ENCODE measurements at places on chromosomes 12 and 14.

DNA sequence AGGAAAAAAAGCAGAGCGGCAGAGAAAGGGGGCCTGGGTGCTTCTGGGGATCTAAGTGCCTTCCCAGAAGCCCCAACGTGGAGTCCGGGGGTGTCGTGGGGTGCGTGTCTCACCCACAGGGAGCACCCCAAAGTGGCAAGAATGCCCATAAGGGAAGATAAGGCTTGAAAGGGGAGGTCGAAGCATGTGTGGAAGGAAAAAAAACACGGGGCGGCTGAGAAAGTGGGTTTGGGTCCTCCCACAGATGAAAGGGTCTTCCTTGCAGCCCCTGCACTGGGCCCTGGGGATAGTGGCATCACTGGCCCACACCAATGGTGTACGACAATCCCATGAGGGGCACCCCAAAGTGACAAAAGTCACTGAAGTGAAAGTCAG is 275.5 kb downstream of the ALG10 start:
- H3K36me3 ChIP-seq, result peaks cover 4% of the 10 kb centered on the region
- no peak for DNase-seq
- no peak overlapping the region for H3K27ac ChIP-seq
- no peaks in the 10 kb centered on the region for H3K4me1 ChIP-seq
- no peaks in the 10 kb centered on the region for H3K27me3 ChIP-seq

DNA sequence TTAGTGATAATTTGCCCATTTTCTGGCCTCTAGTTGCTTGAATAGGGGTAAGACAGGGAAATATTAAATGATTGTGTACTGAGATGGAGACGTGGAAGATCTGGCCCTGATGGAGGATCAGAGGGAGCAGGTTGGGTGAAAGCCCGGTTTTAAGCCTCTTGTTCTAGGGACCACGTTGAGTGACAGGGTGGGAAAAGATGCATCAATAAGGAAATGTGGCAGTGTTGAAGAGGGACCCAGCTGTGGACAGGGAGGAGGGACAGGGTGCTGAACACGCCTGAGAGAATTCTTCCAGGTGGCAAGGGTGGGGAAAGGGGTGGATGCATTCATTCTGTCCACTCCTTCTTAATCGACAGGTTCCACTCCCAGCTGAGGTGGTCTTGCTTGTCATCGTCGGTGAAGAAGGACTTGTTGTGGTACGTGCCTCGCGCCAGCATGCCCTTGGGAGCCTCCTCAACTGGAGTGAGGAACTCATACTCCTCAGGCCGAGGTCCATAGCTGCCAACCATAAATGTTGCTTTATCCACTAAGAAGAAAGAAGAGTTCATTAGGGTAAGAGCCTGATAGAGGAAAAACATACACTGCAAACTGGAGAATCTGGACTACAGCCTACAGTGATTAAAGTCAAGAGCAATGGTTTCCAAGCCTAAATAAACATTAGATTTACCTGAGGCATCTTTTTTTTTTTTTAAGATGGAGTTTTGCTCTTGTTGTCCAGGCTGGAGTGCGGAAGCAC is 4.0 kb upstream of the ERP27 start:
- H3K27me3 ChIP-seq, result no peaks in the 10 kb centered on the region
- peaks cover 70% of the 10 kb centered on the region for H3K36me3 ChIP-seq
- H3K27ac ChIP-seq, result peak overlapping the region; percentile 4
- no peak overlapping the region for H3K4me3 ChIP-seq

DNA sequence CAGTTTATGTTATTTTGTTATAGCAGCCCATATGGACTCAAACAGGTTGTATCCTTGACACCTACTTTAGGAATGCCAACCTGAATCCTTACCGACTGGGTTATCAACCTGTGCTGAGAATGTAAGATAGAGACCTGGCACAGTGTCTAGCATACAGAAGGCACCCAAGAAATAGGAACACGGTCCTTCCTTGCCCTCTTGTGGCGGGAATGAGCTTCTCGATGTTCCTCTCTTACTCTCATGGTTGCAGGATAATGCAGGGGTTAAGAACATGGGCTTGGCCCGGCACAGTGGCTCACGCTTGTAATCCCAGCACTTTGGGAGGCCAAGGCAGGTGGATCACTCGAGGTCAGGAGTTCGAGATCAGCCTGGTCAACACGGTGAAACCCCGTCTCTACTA is 6.5 kb downstream of the C12orf43 start:
- peaks cover 21% of the 10 kb centered on the region for H3K4me1 ChIP-seq
- DNase-seq, result no peak
- H3K36me3 ChIP-seq, result peaks cover 31% of the 10 kb centered on the region
- no peak overlapping the region for H3K27ac ChIP-seq
- H3K27me3 ChIP-seq, result no peaks in the 10 kb centered on the region

- DNase-seq, result no peak
- no peaks in the 10 kb centered on the region for H3K27me3 ChIP-seq
- no peaks in the 10 kb centered on the region for H3K4me1 ChIP-seq
- H3K36me3 ChIP-seq, result no peaks in the 10 kb centered on the region
- H3K27ac ChIP-seq, result no peak overlapping the region
Observed at GRCh38 chr12:83365317-83365716, 678.6 kb downstream of the TMTC2 start.

DNA sequence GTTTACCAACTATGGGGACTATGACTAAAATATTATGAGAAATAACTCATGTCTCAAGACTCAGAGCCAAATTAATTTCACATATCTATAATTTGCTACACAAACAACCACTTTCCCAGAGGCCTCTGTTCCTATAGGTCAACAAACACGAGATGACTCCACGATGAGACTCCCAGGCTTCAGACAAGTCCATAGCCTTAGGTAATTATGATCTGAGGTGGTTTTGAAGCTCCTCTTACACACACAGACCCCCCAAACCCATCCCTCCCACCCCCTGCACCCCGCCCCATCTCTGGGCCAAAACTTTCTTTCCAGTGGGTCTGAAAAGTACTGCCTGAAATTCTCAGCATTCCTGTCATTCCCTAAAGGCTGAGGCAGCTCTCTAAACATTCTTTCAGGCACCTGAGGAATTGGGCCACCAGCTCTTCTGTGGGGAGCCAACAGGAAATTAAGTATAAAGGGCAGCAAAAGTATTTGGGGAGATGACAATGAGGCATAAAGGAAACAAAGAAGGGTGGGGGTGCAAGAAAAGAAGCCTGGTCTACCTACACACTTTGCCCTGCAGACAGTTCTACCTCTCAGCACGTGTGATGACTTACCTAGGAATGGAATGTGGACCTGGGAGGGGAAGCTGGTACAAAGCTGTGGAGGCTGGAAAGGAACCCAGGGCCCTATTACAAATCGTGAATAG is 143.6 kb downstream of the PAWR start:
- no peak for DNase-seq
- no peak overlapping the region for H3K27ac ChIP-seq
- H3K4me1 ChIP-seq, result no peaks in the 10 kb centered on the region
- no peaks in the 10 kb centered on the region for H3K36me3 ChIP-seq

GRCh38 chr14:69475194-69475818 is 9.2 kb upstream of the PLEKHD1 start:
- H3K27ac ChIP-seq, result no peak overlapping the region
- H3K4me1 ChIP-seq, result peaks cover 6% of the 10 kb centered on the region
- no peak for DNase-seq
- H3K27me3 ChIP-seq, result peaks cover 10% of the 10 kb centered on the region
- H3K4me3 ChIP-seq, result no peak overlapping the region

DNA sequence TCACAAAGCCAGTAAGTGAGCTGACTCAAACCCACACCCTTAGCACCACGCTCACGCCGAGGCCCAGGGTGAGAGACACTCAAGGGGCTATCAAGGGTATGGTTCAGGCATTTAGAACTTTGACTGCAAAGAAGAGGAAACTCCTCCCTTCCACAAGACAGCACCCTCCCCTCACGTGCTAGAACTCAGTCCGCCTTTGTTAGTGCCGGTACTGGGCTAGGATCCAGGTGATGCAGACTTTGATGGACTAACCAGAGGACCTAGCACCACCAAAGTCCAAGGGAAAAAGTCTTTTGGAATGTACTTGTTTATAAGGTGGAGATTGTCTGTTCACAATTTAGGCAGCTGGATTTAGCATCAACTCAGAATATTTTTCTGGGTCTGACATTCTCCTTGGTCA is 33.7 kb downstream of the VWF start:
- H3K4me3 ChIP-seq, result no peak overlapping the region
- H3K27ac ChIP-seq, result no peak overlapping the region
- H3K4me1 ChIP-seq, result no peaks in the 10 kb centered on the region
- H3K36me3 ChIP-seq, result no peaks in the 10 kb centered on the region

DNA sequence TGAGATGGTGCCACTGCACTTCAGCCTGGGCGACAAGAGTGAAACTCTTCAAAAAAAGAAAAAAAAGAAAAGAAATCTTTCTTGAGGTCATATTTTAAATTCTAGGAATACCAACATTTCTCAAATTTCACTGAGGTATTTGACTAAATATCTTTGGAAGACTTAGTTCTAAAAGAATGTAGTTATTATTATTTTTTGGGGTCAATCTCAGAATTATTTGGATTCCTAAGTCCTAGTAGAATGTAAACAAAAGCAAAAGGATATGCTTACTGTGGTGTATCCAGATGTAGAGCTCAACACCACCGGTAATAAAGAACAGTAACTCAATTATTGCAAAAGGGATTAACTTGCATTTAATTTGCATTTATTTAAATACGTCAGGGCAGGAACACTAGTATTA is 25.0 kb downstream of the PRICKLE1 start:
- no peaks in the 10 kb centered on the region for H3K4me1 ChIP-seq
- H3K27me3 ChIP-seq, result peaks cover 1% of the 10 kb centered on the region
- DNase-seq, result no peak
- no peaks in the 10 kb centered on the region for H3K36me3 ChIP-seq
- no peak overlapping the region for H3K27ac ChIP-seq
- no peak overlapping the region for H3K4me3 ChIP-seq

DNA sequence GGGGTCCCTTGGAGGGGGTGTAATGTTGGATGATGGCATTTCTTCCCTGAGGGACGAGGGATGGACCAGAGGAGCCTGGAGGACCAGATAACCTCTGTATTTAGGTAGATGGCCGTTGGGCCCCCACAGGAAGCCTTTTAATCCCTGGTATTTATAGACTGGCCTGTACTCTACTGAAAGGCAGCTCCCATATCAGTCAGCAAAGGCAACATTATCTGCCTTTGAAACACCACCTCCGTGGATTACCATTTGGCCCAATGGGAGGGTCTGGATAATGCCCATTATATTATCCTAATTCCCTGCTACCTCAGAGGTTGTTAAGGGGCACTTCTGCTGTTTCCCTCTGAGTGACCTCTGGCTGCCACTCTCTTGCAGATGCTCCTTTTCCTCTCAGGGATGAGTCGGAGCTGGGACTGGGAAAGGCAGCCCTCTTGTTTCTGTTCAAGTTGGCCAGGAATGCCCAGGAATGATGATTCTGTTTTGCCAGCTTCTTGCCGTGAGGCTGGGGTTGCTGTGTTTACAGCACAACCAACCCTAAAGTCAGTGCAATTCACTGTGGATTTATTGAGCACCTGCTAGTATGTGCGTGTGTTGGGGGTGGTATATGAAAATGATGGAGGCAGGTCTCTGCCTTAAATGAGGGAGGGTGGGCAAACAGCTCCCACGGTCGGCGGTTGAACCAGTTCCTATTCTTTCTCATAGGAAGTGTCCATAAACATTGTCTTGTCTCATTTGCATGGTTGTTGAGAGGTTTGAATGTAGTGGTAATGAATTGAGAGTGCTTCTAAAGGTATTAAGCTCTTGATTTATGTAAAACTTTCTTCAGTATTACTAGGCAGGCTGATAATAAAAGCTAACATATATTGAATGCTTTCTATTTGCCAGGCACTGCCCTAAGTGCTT is 18.1 kb downstream of the SUSD6 start:
- H3K27ac ChIP-seq, result peak overlapping the region; percentile 75
- no peak for DNase-seq
- peaks cover 31% of the 10 kb centered on the region for H3K36me3 ChIP-seq
- peak overlapping the region; percentile 51 for H3K4me3 ChIP-seq
- peaks cover 94% of the 10 kb centered on the region for H3K4me1 ChIP-seq

DNA sequence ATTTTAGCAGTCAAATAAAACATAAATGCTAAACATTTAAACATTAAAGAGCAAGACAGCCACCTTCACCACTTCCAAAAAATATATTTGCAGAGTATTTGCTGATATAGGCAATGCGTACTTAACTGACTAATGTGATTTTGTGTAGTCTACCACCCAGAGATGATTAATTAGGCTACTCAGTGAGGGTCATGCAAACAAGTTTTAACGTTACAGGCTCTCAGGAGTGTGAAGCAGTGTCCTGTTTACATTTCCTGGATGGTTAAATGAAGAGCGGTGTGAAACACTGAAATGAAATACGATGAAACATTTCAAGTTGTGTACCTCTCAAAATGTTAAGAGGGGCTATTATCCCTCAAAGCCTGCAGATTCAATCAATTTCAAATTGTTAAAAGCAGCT is 165.8 kb upstream of the LRIG3 start:
- no peaks in the 10 kb centered on the region for H3K27me3 ChIP-seq
- no peak overlapping the region for H3K4me3 ChIP-seq
- H3K36me3 ChIP-seq, result no peaks in the 10 kb centered on the region
- no peaks in the 10 kb centered on the region for H3K4me1 ChIP-seq
- H3K27ac ChIP-seq, result no peak overlapping the region
- DNase-seq, result no peak

DNA sequence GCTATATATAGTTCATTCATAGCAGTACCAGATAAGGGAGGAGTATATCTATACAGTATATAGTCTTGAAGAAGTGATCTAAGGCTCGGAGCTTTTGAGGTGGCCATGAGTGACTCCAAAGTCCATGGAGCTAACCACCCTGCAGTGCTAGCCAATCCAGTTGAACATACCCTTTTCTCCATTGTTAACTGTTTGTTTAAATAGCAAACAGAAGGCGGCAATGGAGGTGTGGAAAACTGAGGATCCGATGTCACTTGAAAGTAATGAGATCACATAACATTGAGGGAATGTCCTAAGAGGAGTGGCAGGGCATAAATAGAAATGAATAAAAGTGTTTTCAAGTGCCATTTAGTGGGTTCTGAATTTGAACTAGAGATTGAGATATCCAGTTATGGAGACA is 12.4 kb upstream of the SNAPC1 start:
- H3K27me3 ChIP-seq, result no peaks in the 10 kb centered on the region
- DNase-seq, result no peak
- H3K36me3 ChIP-seq, result peaks cover 58% of the 10 kb centered on the region
- peak overlapping the region; percentile 94 for H3K27ac ChIP-seq
- H3K4me3 ChIP-seq, result peak overlapping the region; percentile 95
- H3K4me1 ChIP-seq, result peaks cover 65% of the 10 kb centered on the region

GRCh38 chr12:111434049-111434448 is 28.3 kb downstream of the SH2B3 start:
- H3K4me1 ChIP-seq, result peaks cover 87% of the 10 kb centered on the region
- no peak for DNase-seq
- H3K27me3 ChIP-seq, result no peaks in the 10 kb centered on the region
- H3K4me3 ChIP-seq, result peak overlapping the region; percentile 68
- H3K27ac ChIP-seq, result peak overlapping the region; percentile 97

DNA sequence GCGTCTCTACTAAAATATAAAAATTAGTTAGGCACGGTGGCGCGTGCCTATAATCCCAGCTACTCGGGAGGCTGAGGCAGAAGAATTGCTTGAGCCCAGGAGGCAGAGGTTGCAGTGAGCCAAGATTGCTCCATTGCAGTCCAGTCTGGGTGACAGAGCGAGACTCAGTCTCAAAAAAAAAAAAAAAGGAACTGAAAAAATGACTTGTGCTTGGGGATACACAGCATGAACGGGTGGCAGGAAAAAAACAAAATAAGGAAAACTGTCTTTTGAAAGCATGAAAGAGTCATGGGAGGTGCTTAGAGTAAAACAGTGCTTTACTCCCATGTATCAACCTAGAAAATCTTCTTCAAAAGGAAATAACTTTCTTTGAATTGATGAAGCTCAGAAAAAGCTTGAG is 80.8 kb downstream of the TMTC1 start:
- DNase-seq, result no peak
- no peak overlapping the region for H3K4me3 ChIP-seq
- no peaks in the 10 kb centered on the region for H3K36me3 ChIP-seq
- H3K27me3 ChIP-seq, result no peaks in the 10 kb centered on the region
- H3K27ac ChIP-seq, result no peak overlapping the region
